ENCODE measurements at places on chromosomes 6 and 20. TPM values are rescaled to one million over a fixed set of nuclear protein-coding genes. Genes with fewer than 3 reads are reported as not detected.

GRCh38 chr20:37364013-37364926, 18.3 kb downstream of the SRC start:
- DNase-seq: no peak

- DNase-seq: no peak
Measured at GRCh38 chr6:34318499-34319470, 70.0 kb upstream of the SMIM29 start.

Gene ADGB
- total RNA-seq: not detected

Gene SSR1
- 142 TPM for total RNA-seq

DNA sequence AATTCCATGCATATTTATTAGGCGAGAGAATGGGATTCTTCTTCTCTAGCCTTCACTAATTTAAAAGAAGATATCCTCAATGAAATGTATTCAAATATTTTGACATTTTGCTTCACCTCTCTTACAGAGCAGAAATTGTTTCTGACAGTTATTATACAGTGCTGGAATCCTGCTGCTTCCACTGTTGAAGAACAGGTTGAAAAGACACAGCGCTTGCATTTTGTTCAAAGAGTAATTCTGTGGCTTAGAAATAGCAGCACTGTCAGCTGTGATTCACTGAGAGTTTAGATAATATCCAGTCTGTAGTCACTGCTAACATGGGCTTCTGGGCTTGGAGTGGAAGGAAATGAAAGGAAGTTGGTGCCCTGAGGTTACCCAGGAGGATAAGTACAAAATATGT, 117.1 kb upstream of the FBXL4 start:
- no peak for DNase-seq

DNA sequence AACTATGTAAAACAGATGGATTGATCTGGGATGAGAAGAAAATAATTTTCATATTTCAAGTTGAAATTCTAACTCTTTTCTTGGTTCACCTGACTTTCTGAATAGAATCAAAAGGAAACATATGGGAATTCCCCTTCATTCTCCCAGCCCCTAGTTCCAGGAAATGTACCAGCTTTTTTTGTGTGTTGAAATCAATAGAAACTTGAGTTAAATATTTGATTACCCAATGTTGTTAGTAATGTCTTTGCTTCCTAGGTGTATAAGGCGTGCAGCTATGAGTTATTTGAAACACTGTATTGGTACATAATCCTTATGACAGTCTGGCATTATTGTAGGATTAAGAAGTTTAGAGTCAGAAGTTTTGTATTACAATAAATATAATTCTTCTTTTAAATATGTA, 21.5 kb downstream of the VNN2 start:
- DNase-seq: peak; percentile 53

GRCh38 chr20:18004384-18005031, 35.7 kb downstream of the MGME1 start:
- DNase-seq: no peak

DNA sequence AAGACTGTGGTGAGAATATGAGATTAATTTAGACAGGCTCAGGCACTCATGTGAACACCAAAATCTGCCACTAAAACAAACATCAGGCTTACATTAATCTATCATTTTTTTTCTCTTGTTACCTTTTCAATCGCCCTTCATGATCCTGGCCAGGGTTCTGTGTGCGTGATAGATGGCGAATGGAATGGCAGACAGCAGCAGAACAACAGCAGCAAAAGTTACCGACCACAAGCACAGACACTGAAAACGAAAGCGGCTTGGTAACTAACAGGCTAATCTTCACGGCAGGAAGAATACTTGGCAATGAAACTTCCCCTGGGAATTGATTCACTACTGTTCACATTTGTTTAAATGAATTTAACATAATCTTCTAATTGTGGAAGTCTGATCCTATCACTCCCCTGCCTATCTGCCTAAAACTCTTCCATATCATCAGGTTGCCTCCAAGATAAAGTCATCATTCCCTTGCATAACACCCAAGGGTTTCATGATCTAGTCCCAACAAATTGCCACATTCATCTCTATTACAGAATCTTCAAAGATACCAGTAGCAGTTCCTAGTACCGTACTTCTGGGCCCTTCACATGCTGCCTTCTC, 28.7 kb downstream of the PTPRK start:
- DNase-seq: no peak

- DNase-seq: no peak
Measured at GRCh38 chr6:18472941-18473340, 85.8 kb downstream of the RNF144B start.

- DNase-seq: no peak
Measured at GRCh38 chr20:2390951-2391675, 10.4 kb downstream of the TGM6 start.

GRCh38 chr6:83597051-83597450, 84.7 kb downstream of the PRSS35 start:
- DNase-seq: no peak

Gene OR2B6
- not detected for total RNA-seq

DNA sequence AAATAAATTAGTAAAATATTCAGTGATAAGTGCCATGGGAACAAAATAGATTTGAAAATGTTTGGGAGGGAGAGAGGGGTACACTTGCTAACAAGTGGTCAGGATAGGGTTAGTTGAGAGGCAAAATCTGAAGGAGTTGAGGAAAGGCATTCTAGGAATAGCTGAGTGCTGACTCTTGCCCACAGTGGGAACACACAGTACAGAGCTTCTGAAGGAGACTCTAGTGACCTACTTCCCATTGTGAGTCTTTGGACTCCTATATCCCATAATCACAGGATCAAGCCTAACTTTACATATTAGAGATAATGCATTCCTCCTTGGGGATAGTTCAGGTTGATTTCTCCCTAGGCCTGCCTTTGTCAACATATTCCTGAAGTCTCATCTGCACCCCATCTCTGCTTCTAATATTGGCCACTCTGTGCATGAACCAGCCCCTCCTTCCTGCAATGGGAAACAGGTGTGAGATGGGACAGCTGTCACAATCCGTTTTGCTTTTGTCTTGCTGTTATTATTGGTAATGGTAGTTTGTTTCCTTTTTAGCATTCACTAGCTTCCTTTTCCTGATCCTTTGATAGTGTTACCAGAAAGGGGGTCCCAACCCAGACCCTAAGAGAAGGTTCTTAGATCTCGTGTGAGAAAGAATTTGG, 2.6 kb upstream of the TRIM38 start:
- DNase-seq: no peak

Gene FAM209B
- total RNA-seq: 0.71 TPM

DNA sequence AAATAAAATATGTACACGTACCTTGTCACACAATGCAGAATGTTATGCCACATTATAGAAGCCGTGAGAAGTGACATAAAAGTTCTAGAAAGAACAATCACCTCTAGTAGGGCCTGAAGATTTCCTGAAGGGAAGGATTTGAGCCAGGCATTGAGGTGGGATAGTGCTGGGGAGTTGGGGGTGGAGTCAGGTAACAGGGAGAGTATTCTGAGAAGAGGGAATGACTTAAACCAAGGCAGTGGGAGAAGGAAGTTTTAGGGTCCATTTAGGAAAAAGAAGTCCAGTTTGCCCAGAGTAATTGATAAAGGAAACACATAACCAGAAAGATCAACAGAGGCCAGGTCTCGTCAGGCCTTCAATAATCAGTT, 262.8 kb downstream of the ARHGAP18 start:
- DNase-seq: no peak

DNA sequence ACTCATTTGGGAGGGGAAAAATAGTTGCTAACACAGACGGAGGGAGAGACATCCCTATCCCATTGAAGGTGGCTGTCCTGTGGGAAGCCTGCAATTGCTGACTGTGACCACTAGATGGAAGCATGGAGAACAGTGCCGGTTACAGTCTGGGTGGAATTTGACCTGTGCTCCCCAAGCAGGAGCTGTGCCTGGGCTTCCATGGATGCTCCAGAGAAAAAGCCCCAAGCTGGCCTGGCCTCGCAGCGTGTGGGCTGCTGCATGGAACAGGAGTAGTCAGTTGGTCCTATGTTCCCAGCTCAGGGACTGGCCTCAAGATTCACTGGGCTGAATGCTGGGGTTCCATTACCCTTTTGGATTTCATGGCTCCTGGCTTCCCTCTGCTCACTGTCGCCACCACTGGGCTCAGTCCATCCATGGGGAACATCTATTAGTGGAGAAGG, 116.3 kb upstream of the CHD6 start:
- no peak for DNase-seq

GRCh38 chr6:147310521-147310920, 106.3 kb downstream of the STXBP5 start:
- no peak for DNase-seq

DNA sequence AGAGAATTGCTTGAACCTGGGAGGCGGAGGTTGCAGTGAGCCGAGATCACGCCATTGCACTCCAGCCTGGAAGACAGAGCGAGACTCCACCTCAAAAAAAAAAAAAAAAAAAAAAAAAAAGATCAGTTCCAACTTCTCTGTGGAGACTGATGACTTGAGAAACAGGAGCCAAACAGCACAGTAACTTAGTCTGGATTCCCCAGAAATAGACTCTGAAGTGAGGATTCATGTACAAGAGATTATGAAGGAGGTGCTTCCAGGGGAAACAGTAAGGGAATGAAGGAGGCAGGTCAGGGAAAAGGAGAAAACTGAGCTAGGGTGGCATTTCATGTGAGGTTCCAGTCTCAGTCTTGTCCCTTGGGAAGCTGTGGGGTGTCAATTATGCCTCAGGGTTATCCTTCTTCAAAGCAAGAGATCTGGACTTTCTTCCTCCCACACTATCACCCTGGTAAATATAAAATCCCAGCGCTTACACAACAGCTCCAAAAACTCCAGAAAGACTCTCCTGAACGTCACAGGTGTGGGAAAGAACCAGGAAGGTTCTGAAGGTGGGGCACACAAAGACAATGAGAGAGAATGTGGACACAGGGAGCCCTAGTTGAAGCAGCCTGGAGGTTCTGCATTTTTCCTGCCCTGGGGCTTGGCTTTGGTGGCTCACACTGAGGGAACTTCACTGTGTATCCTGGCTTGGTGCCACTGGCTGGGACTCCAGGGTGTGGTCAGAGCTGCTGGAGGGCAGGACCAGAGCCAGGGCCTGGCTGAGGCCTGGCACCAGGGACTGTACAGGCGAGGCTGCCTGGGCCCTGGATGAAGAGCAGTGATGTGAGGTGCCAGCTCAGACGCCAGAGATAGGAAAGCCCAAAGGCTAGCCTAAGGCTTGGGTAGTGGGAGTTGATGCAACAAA, 46.8 kb downstream of the PCNA start:
- DNase-seq: peak; percentile 44

Gene CDH22
- not detected for total RNA-seq

GRCh38 chr20:48008850-48009515, 223.7 kb upstream of the SULF2 start:
- no peak for DNase-seq

Gene SMIM28
- not detected for total RNA-seq

Gene GJA1
- 70.7 TPM for total RNA-seq

Gene SIRPB1
- 1.1 TPM for total RNA-seq

- no peak for DNase-seq
Measured at GRCh38 chr6:105746509-105746908, 339.6 kb upstream of the PRDM1 start.

- no peak for DNase-seq
Measured at GRCh38 chr6:71194724-71195123, 93.9 kb upstream of the OGFRL1 start.

DNA sequence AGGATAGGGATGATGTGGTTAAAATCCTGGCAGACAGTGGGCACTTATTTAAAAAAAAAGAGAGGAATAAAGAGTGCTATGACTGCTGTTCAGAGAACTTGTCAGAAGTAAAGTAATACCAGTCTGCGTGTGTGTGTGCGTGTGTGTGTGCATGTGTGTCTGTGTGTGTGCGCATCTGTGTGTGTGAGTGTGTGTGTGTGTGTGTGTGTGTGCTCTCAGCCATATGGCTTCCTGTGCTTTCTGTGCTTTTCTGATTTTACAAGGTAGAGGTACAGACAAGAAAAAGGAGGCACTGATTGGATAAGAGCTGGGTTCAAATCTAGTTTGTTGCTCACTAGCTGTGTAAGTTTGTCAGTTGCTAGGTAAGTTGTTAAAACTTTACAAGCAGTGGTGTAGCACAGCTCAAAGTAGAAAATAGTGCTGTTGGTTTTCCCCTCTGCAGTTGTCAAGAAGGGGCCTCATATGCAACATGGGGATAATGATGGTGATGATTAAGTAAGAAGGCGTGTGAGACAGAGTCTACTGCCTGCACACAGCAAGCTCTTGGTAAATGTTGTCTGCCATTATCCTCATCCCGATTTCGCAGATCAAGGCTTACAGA, 155.3 kb upstream of the ZNF217 start:
- DNase-seq: peak; percentile 62

- peak; percentile 68 for DNase-seq
Measured at GRCh38 chr6:35360349-35361138, 18.2 kb downstream of the PPARD start.

- no peak for DNase-seq
Measured at GRCh38 chr20:2703716-2704475, 11.3 kb downstream of the EBF4 start.

GRCh38 chr6:132300323-132300949, 100.8 kb downstream of the MOXD1 start:
- peak; percentile 26 for DNase-seq

GRCh38 chr6:163860287-163861081, 446.0 kb downstream of the QKI start:
- no peak for DNase-seq

Gene ANKEF1
- 9.7 TPM for total RNA-seq

DNA sequence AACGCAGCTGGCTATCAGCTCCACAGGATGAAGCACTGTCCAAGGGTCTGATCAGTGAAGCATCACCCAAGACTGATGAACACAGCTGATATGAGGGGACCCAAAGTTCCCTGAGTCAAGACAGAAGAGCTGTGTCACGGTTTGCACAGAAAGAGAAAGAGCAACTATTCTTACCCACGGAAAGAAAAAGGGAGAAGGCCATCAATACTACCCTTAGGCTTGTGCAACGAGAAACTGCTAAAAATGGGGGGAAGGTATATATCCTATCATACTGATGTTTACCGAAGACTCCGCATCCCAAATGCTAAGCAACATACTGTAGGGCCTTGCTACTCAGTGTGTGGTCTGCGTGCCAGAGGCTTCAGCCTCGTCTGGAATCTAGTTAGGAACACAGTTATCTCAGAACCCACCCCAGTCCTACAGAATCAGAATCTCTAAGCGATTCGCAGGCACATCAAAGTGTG, 665 bp downstream of the FASTKD5 start:
- no peak for DNase-seq

Gene ADAT2
- 11.9 TPM for total RNA-seq

Gene DTD1
- total RNA-seq: 82.1 TPM

Gene RCAN2
- total RNA-seq: not detected

GRCh38 chr20:34547844-34548613, 10.5 kb upstream of the MAP1LC3A start:
- DNase-seq: no peak

GRCh38 chr6:84273048-84273809, 45.8 kb upstream of the CEP162 start:
- no peak for DNase-seq

Gene ABHD16B
- total RNA-seq: not detected

Data from foreskin keratinocyte (primary cell).